Suppressor macrophage treated with lipopolysaccharide for 4 hours (primary cell): ENCODE measurements at places on chromosomes 7 and 10.
A peak's percentile ranks its signal among the peaks of the same experiment; 100 is the strongest.

- DNase-seq: peak; percentile 97
Observed at GRCh38 chr7:44637788-44638594, 31.6 kb downstream of the OGDH start.

DNA sequence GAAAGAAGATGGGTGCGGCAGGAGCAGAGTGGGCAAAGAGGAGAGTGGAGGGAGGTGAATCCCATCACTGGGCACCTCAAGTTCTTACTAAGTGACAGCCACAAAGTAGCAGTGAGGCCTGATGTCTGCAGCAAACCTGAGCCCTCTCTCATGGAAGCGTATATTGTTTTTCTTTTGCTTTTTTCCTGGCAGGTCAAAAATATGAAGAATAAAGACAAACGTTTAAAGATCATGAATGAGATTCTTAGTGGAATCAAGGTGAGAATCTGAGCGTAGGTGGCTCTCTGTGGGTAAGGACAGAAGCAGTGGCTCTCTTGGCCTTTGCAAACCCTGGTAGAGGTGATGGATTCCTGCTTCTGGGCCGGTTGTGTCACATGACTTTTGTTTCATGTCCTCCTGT is 22.8 kb downstream of the ABCC2 start:
- DNase-seq: no peak

DNA sequence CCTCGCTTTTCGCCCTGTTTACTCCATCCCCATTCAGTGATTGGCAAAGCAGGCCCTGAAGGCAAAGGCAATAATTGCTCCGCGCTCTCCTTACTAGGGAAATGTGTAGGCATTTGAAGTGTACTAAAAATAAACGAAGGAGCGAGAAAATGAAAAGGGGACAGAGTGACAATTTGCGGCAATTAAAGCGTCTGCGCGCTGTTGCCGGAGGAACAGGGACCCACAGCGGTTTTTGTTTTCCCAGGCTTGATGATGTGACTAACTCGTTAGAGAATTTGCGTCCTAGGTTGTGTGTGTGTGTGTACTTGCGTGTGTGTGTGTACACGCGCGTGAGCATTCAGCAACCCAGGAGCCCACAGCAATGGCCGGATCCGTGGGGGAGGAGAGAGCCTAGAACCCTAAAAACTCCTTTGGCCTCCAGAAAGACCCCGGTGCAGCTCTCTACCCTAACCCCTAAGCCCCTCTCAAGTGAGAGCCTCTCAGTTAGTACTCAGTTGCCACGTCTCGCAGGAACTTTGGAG is 7.8 kb upstream of the DLX6 start:
- DNase-seq: no peak

DNA sequence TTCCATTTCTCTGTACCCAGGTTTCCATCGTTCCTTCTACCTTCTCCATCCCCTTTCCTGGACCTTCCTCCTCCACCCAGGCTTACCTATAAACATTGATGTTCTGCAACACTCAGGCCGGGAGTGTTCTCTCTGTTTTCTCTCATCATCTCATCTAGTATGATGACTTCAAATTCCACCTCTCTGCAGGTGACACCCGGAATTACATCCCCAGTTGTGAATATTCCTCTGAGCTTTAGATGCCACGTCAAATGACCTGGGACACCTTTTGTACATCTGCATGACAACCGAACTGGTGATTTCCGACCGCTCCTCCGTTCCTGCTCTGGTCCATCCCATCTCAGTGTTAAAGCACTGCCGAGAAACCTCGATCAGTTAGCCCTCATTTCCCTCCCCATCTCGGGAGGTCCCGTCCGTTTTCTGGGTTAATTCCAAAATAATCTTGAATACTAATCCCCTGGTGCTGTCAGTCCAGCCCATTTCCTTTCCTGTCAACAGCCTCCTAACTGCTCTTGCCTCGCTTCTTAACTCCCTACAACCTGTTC is 76.7 kb upstream of the SAMD8 start:
- DNase-seq: no peak

GRCh38 chr10:126380352-126381076 is 7.8 kb downstream of the ADAM12 start:
- DNase-seq: no peak

GRCh38 chr10:131760416-131761166 is 140.2 kb upstream of the PPP2R2D start:
- no peak for DNase-seq

DNA sequence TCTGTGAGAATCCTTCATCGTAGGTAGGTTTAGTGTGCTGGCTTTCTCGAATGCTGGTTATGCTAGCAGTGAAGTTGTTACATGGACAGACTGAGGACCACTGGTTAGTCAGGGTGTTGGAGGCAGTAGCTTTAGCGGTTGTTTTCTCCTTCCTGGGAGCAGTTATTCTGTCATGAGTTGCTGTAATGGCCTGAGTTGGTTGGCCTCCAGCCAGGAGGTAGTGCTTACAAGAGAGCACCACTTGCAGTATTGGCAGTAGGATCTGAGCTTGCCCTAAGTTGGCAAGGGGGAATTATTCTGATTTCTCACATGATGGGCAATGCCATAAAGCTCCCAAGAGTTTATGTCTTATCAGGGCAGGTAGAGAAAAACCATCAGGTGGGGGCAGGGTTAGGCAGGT is 58.0 kb downstream of the IPMK start:
- DNase-seq: no peak

DNA sequence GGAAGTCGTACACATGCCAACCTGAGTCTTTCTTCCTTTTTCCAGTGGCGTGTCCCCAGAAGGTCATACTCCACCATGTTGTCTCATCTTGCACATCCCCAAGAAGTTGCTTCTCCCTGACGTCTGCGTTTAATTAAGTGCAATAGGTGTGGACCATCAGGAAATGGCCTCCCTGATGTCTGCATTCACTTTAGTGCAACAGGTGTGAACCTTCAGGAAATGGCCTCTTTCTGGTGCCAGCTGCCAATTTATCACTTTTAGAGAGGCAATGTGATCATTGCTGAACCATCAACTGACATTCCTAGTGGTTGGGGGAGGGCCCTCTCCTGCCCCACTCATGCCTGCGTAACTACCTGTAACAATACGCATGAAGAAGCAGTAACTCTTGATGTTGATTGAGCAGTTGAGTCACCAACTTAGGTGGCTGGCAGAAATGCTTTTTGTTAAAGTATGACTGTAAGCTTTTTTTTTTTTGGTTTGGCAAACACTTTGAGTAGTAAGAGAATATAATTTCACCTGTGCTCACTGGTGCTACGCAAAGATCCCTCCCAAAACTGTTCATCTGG is 25.8 kb downstream of the SCIN start:
- DNase-seq: no peak

GRCh38 chr10:104307576-104308438 is 30.5 kb downstream of the ITPRIP start:
- no peak for DNase-seq

- peak; percentile 69 for DNase-seq
Observed at GRCh38 chr7:2114052-2114451, 118.7 kb downstream of the MAD1L1 start.

GRCh38 chr7:36308031-36308430 is 81.6 kb upstream of the ANLN start:
- no peak for DNase-seq
